ENCODE measurements at places on chromosomes 12 and 14. TPM values are rescaled to one million over a fixed set of nuclear protein-coding genes. Genes with fewer than 3 reads are reported as not detected.

GRCh38 chr14:102662636-102663430 is 70.4 kb downstream of the RCOR1 start:
- DNase-seq: no peak

DNA sequence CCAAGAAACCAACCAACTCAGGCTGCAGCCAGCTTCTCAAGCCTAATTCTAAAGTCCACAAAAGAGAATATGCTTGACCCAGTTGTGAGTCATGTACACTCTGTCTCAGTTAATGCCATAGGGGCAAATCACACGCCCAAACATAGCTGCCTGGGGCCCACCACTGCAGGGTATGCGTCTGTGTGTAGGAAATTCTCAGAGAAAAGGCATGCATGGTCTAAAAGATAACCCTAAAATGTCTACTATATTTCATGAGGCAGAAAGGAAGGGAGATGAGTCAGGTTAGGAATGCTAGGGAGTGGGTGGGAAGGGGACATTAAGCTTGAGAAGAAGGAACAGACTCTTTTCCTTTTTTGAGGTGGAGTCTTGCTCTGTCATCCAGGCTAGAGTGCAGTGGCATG is 22.3 kb upstream of the SPTLC2 start:
- DNase-seq: no peak

GRCh38 chr12:129258781-129259318 is 405.6 kb downstream of the GLT1D1 start:
- DNase-seq: no peak

INHBE gene
- 0.89 TPM for total RNA-seq

DNA sequence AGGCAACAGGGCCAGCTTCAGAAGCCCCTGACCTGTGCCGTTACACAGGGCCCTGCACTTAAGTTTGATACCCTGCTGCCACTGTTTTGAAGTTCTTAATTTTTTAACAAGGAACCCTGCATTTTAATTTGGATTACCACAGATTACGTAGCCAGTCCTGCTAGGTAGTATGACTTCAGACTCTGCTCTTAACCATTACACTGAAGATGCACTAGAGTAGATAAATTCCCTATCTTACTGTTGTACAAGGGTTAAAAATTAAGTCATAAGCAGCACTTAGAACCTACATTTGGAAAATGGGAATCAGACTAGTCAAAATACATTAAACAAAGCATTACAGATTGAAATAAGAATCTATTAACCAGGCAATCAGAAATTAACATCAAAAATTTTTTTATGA is 2.3 kb downstream of the GNPNAT1 start:
- DNase-seq: no peak

PTPRB gene
- 0.17 TPM for total RNA-seq

NAV3 gene
- 7.8 TPM for total RNA-seq

GRCh38 chr12:124028555-124028925 is 55.5 kb downstream of the ZNF664 start:
- no peak for DNase-seq

DNA sequence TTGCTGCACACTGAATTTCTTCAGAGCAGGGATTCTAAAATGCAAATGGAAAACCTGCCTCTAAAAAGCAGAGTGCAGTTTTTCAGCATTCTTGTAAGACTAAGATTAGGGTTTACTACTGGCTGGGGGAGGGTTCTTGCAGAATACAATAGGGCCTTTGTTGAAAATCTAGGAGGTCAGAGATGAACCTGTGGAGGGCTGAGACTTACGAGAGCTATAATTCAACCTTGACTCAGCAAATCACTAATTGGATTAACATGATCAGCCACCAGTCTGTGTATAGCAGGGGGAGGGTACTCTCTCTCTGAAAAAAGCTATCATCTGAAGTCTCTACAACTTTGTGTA is 92.6 kb upstream of the HIF1A start:
- no peak for DNase-seq

All from HCT116 (cell line).